ENCODE measurements at places on chromosomes 5 and 9.

DNA sequence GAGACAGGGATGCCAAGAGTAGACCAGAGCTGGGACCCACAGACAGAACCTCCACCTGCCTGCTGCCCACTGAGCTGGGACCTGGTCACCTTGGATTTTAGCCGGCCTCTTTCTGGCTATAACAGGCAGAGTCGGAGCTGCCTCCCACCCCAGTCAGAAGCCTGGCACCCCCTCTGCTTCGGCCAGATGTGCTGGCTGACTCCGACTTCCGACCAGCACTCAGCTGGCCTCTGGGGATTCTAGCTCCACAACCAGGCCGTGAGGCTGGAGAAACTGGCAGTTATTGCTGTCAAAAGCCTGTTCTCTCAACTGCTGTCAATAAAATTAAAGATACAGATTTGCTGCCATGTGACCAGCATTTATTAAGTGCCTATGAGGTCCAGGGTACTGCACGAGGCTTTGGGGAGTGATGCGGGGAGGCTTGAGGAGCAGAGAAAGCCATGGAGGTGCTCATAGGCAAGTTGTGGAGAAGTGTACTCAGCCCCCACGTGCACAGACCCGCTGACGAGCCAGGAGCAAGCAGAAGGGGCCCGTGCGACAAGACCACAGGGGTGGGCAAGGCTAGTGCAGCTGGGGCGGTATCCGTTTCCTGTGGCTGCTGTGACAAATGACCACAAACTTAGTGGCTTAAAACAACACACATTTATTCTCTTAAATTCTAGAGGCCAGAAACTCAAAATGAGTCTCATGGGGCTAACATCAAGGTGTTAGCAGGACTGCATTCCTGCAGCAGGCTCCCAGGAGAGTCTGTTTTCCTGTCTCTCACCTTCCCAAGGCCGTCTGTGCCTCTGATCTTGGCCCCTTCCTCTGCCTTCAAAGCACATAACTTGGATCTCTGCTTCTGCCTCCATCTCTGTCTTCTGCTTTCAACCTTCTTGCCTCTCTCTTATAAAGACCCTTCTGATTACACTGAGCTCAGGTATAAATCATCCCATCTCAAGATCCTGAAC, 13.1 kb downstream of the GFI1B start:
- no peak for DNase-seq

GRCh38 chr5:166938071-166938470, 1353.4 kb upstream of the WWC1 start:
- no peak for DNase-seq

- no peak for DNase-seq
Observed at GRCh38 chr5:61806491-61807020, 474.5 kb downstream of the ZSWIM6 start.

DNA sequence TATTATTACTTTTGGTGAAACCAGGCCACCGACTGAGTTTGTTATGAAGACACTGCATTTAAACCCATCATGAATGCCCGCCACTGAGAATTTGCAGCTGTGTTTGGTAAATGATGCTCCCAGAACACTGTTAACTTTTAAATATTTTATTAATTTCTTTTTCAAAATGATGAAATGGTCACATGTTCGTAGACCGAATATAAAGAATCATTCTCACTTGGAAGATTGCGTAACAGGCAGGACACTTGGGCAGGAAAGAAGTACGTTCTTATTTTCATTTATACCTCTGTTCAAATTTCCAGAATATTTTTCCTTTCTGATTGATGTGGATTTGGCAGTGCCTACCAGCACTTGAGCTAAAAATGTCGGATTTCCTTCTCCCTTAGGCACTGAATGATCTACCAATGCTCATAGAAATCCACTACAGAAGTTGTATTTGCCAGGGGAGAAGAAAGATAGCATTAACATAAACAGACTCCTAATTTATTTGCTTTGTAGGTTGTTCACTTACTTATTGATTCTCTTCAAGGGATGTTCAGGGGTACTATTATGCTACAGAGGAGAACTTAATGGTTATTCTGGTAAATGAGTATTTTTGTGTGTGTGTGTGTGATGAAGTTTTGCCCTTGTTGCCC, 13.8 kb downstream of the CYFIP2 start:
- DNase-seq: no peak

- no peak for DNase-seq
Observed at GRCh38 chr9:137270929-137271695, 6.4 kb upstream of the TOR4A start.

DNA sequence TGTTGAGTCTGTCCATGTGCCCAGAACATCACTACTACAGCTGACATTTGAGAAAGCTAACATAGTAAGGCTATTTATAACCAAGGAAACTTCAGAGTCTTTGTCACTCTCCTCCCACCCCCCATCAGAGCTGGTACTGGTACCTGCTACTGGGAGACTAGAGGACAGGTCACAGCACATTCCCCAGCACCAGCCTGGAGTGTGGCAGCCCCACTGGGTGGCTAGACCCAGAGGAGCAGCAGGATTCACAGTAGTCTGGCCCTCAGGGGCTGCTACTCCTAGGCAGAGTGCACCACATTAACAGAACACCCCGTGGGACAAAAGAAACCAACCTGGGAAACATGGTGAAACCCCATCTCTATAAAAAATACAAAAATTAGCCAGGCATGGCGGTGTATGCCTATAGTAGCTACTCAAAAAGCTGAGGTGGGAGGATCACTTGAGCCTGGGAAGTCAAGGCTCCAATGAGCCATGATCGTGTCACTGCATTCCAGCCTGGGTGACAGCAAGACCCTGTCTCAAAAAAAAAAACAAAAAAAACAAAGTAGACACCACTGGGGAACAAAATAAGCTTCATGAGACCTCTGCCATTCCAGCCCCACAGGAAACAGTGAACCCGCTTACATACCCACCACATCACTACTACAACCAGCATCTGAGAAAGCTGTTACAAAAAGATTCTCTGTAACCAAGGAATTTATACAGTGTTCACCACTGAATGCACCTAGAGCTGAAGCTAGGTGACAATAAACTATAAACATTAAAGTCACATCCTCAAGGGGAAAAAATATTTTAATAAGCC, 26.3 kb upstream of the PTGER4 start:
- no peak for DNase-seq

GRCh38 chr5:66620711-66621110, 24.5 kb downstream of the MAST4 start:
- DNase-seq: no peak

DNA sequence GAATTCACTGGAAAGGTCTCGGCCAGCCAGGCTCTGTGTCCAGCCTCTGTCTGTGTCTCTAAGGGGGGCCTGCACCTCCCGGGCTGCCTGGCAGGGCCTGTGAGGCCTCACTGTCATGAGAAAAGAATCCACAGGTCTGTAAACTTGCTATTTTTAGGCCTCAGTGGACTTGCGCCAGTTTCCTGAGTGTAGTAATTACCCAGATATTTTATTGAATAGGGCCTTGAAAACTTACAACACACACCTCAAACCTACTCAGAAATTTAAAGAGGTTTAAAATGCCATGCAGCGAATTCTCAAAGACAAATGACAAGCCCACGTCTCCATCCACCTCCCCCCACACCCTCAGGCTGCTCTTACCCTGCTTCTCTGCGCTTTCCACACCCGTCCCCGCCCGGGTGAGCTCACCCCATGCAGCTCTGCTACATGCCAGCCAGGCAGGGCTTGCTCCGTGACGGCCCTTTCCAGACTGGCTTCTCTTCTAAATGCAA, 8.8 kb upstream of the TENT4A start:
- DNase-seq: peak; percentile 85

GRCh38 chr9:110064803-110065202, 143.2 kb downstream of the C9orf152 start:
- DNase-seq: peak; percentile 45

DNA sequence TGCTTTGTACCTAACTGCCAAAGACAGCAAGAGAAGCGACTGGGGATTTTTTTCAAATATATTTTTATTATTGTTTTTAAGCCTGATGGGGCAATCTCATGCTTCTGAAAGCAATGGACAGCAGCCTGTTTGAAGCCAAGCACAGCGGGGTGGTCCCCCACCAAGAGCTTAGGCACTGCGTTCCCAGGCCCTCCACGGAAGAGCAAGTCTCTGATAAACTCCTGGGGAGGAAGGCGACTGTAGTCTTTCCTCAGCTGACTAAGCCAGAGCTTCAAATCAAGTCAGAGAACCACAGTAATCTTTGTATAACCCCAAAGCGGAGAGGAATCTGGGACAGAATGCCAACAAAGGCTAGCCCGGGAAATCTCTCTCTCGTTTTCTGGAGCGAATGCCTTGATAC, 54.4 kb downstream of the ARSB start:
- DNase-seq: no peak

DNA sequence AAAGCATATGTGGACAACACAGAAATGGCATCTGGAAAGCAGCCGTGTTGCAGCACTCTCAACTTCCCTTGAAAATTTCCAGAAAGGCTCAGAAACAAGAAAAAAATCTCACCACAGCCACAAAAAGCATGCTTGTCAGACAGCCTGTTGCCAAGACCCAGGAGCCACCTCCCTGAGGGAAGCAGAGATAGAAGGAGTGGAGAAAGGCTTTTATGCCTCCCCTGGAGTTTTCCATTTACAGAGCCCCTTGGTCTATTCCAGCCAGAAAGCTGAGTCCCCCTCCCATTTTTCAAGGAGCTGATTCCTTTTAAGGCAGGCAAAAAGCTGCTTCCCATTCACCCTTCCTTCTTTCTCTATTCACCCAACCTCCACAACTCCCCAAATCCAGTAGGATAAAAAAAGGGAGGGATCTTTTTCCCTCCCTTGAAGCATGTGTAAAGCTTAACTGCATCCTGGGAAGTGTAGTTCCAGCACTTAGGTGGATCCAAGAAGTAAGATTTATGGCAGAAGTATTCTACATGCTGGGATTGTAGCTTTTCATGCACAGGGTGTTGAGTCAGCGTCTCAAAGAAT, 37.1 kb upstream of the PALM2AKAP2 start:
- peak; percentile 47 for DNase-seq

DNA sequence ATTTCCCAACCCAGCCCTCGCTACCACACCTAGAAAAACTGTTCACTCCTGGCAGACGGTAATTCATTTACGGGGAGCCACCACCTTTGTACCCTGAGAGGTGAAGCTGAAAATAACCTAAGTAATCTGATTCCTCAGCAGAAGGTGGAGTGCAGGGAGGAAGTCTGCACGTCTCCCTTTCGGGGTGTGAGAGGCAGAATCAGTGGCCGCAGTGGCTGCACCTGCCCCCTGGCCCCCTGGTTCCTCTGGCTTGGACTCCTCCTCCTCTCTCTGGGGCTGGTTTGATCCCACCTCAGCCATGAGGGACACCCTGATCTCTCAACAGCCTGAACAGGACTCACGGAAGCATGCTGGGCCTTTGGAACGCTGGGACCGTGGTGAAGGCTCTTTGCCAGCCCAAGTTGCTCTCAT, 10.5 kb downstream of the TMEM174 start:
- DNase-seq: no peak

DNA sequence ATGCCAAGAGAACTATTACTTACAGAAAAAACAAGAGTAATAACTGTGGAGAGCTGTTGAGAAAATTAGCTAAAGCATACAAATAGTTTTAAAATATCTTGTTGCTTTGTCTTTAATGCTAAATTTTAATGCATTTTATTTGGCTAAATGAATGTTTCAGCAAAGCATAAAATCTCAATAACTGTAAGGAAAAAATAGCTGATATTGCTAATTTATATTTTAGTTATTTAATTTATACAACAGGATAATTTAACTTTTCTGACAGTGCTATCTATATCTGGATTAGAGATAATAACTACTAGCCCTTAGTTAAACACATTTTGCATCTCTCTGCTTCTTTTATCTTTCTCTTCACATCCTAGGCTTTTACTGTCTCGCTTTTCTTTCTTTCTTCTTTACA, 1014.9 kb upstream of the COX7C start:
- no peak for DNase-seq

- no peak for DNase-seq
Observed at GRCh38 chr5:142428773-142429473, 104.1 kb upstream of the SPRY4 start.

- DNase-seq: peak; percentile 59
Observed at GRCh38 chr5:160347448-160347847, 23.0 kb downstream of the C1QTNF2 start.

GRCh38 chr5:58499231-58499630, 8.0 kb downstream of the GAPT start:
- no peak for DNase-seq

DNA sequence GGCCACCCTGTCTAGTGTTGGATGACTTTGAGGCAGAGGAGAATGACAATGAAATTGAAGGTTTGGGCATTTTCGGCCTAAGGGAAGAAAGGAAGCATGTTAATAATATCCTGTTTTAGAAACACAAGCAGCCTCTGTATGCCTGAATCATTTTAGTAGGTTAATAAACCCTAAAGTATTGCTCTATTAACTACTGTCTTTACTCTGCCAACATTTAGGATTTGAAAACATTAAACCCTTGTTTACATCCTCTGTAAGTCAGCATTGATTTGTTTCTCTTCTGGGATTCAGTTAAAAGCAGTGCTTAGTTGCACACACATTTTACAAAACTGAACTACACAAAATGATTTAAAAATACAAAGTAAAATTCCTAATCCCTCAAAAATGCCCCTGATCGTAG, 358.9 kb downstream of the ARRDC3 start:
- no peak for DNase-seq

GRCh38 chr5:3954633-3955032, 359.0 kb downstream of the IRX1 start:
- no peak for DNase-seq

DNA sequence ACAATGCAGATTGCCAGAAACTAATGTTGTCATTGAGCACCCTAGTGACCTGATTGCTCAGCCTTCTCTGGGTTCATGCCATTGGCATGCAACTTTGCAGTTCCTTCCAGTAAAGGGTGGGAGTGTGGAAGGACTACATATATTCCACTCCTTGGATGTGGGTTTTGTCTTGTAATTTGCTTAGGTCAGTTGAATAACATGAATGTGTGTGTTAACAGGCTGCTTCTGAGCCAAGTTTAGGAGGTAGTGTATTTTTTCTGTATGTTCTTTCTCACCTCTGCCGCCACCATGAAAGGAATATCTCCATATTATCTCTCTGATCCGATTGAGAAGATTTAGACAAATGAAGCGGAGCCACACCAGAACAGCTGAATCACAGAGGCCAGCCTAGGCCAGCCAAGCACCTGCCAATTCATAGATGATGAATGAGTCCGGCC, 1929.6 kb upstream of the CDH6 start:
- DNase-seq: no peak

DNA sequence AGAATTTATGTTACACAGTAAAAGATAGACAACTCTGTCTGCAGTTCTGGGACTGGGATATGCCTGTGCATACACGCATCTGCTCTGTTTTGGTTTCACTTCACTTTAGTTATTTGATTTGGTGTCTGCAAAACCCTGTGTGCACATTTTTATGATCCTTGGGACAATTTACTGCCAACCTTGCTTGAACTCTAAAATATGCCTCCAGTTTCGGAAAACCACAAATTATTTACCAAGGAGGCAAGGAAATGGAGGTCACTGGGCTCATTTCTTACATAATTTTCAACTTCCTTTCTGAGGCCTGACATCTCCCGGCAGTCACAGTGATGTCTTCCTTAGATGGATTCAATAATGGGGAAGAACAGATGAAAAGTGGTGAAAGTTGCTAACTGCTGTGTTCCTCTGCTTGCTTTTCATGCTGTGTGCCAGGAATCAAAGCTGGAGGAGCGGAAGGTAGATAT, 61.2 kb upstream of the TAF11L2 start:
- no peak for DNase-seq

Measured in left ventricle myocardium superior (tissue), 1 donor.